LHCN-M2 (cell line): ENCODE measurements at places on chromosomes 4 and X. TPM values are rescaled to one million over a fixed set of nuclear protein-coding genes. Genes with fewer than 3 reads are reported as not detected.

- no peak for DNase-seq
These were observed 66.9 kb upstream of the WDR1 start for GRCh38 chr4:10183462-10183861.

DNA sequence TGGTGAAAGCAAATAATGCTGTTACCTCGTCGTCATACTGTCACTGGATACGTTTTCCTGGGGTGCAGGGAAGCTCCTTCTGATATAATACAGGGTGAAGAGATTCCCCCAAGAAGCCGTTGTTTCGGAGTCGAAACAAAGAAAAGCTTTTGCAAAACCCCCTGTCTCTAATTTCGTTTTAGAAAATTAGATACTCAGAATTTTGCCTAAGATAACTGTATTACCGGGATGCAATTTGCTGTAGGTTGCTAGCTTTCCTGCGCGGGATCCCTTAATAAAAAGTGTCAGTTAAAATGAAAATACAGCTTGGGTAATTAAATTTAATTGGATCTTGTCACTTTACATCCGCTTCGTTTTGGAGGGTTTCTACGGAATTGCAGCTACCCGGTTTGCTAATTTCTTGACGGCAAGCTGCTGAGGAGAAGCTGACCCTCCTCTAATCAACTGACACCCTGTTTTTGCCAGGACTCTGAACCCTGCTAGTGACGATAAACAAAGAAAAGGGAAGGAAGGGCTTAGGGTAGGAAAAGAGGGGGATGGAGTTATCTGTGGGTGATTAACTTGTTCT is 174.6 kb downstream of the SHOX start:
- DNase-seq: no peak

The MRPS18C gene
- 22.1 and 23.7 TPM in 2 replicates for total RNA-seq

The RXFP1 gene
- 0.23 and 0.32 TPM in 2 replicates for total RNA-seq

DNA sequence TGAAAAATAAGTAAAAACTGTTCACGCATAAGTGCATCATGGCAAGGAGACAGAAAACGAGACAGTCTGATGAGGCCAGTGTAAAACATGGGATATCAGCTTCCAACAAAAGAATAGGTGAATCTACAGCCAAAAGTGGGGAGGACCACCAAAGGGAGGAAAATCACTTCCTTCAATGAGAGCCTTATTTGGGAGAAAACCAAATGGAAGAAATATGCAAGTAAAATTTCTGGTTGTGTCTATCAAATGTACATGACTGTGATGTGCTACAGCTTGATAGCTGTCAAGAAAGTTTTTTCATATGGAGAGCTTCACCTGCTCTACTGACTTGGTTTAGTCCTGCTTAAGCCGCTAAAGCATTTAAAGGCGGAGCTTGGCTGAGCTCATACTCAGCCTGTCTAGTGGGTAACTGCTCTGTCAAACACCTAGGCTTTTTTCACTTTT is 66.2 kb downstream of the MAGEA1 start:
- no peak for DNase-seq

- no peak for DNase-seq
These were observed 66.4 kb upstream of the ATP6AP2 start for GRCh38 chrX:40514376-40514775.

The ARFIP1 gene
- 45.1 and 48.0 TPM in 2 replicates for total RNA-seq

The GAGE1 gene
- not detected in 2 replicates for total RNA-seq

DNA sequence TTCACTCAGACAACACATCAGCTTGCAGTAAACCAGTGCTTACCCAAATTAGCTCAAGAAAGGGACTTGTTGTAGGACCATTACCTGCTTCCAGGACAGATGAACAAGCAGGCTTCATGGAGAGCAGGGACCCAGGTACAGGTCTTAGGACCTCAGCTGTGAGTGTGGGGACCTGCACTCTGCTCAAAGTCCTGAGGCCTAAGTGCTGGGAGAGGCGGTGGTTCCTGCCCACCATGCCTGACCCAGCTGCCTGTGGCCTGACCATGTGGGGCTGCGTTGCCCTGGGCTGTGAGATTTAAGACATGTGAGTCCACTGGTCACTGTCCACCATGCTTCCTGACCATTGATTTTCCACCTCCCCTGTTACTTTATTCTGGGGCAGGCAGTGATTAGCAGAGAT is 140.2 kb downstream of the DCLK2 start:
- no peak for DNase-seq

GRCh38 chrX:338836-339400 is 20.3 kb upstream of the GTPBP6 start:
- DNase-seq: no peak

- DNase-seq: no peak
These were observed 2197.0 kb downstream of the ARAP2 start for GRCh38 chr4:34047363-34047762.

DNA sequence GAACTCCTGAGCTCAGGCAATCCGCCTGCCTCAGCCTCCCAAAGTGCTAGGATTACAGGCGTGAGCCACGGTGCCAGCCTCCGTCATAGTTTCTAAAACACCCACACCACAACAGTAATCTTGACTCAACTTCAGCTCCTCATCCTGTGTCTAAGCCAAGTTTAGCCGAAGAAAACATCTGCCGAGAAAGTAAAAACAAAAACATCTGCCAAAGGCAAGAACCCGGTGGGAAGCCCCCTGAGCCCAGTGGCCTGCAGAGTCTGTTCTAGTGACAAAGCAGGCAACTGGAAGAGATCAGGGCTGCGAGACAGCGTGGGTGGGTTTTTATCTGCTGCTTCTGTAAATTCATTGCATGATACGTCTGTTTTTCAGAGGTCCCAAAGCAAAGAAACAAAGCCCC is 26.6 kb upstream of the CD99 start:
- peak; percentile 31 for DNase-seq

- DNase-seq: no peak
These were observed 81.6 kb downstream of the KDM6A start for GRCh38 chrX:44954562-44954961.

- DNase-seq: peak; percentile 6
These were observed 219.9 kb downstream of the CCNG2 start for GRCh38 chr4:77376788-77377460.

GRCh38 chr4:101921370-101921769 is 130.8 kb downstream of the BANK1 start:
- DNase-seq: no peak

The MAGEA8 gene
- not detected in 2 replicates for total RNA-seq

- DNase-seq: peak; percentile 54
These were observed 5.9 kb downstream of the ANXA10 start for GRCh38 chr4:168098248-168098717.

DNA sequence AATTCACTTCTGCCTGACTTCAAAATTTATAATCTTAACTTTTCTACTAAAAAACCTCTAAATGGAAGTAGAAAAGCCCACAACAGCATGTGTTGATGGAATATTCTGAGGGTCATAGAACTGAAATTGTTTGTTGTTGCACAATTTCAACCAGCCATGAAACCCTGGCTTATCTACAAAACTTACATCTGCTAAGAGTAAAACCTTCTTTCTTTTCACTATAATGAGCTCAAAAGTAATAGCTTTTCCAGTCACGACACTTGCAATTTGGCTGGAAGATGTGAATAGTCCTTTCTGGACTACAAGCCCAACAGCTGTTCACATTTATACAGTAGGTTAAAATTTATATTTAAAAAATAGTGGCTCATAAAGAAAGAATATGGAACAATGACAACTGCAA is 250.0 kb downstream of the GPAT3 start:
- no peak for DNase-seq

DNA sequence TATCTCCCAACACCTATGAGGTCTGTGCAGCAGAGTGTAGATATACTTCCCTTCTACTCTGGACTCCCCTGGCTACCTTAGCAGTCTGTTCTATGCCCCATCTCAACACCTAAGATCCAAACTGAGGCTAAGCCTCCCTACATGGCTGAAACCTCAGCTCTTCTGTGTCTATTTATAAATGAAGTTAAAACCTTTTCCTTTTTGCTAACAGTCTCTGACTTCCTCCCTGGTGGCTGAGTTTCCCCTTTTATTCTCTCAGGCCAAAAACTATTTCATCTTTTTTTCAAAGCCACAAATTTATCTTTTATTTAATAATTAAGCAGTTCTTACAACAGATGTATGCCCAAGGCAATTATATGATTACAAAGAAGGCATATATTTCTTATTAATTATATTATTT is 111.8 kb upstream of the STIM2 start:
- no peak for DNase-seq

GRCh38 chr4:174474457-174475075 is 47.7 kb downstream of the HPGD start:
- DNase-seq: peak; percentile 14

GRCh38 chrX:74527350-74527749 is 87.1 kb downstream of the RLIM start:
- DNase-seq: no peak

GRCh38 chr4:138298866-138299265 is 56.7 kb upstream of the SLC7A11 start:
- no peak for DNase-seq

The DAPP1 gene
- not detected in 2 replicates for total RNA-seq

DNA sequence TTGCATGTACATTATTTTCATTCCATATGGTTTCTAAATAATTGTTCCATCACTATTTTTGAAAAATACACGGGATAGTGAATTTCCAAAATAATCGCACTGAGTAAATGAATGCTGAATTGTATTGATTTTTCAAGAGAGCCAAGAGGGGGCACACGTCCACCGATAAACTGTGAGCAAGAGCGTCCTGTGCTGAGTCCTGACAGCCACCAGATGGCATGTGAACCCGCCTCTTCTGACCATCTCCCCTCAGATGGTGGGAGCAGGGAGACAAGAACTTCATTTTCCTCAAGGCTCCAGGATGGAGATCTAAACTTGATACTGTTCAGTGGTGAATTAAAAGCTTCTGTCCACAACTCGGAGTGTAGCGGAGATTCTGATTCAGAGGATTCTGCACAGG is 30.6 kb upstream of the IL9R start:
- DNase-seq: peak; percentile 19
